ENCODE measurements at places on chromosomes 2 and 18.

DNA sequence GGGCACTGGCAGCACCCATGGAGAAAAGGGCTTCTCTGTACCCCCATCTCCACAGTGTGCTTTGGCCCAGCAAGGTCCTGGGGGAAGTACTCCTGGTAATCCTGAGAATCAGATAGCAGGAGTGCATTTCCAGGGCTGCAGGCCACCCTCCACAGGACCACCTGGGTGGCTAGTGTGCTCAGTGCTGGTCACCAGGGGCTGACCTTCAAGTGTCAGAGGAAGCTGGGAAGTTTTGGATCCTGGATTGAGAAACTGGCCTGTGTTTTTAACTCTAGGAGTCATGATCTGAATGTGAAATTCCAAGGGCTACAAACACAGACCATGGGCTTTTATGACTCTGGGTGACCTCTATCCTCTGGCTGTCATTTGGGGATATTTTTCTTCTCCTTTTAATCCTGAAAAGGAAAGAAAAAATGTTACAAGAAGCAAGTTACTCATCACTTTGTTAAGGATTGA lies 9.3 kb downstream of the RHOB start:
- DNase-seq: no peak

- no peak for DNase-seq
These were observed 182.2 kb downstream of the PPP1R1C start for GRCh38 chr2:182167882-182168281.

DNA sequence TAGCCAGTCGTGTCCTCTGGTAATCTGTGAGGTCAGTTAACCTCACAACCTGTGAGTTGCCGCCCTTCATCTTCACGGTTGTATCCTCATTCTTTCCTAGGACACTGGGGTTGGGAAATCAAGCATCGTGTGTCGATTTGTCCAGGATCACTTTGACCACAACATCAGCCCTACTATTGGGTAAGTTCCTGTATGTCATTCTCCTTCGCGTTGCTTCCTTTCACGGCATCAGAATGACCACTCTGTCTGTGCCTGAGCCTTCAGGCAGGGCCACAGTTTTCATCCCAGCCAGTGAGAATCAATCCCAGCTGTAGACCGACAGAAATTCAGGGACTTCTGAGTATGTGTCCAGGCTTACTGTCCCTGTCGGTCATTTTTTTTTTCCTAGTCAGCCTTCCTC lies 67.1 kb downstream of the RAB31 start:
- no peak for DNase-seq

GRCh38 chr18:58572181-58572580 lies 56.7 kb downstream of the ALPK2 start:
- DNase-seq: no peak

DNA sequence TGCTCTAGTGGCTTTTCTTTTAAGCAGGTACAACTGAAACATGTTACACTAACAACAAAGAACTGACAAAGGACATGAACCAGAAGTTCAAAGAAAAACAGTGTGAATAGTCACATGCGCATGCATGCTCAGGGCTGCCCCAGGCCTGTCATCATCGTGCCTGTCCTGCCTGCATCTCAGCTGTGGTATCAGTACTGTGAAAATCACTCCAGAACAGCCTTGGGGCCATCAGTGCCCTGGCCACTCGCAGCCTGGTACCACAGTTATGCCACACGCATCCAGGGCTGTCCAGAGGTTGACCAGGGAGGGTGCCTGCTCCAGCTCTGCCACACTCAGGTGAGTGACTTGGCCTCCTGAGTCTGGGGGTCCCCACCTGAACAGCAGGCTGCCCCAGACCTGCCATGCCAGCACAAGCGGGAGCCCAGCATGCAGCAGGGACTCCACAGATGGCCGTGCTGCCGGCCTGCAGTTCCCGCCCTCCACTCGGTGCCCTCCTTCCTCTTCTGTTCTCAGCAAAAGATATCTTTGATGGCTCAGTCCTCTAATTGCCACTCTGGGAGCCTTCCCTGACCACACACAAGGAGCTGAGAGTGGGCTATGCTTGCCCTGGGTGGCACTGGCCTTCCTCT lies 12.3 kb downstream of the LIMS2 start:
- no peak for DNase-seq

DNA sequence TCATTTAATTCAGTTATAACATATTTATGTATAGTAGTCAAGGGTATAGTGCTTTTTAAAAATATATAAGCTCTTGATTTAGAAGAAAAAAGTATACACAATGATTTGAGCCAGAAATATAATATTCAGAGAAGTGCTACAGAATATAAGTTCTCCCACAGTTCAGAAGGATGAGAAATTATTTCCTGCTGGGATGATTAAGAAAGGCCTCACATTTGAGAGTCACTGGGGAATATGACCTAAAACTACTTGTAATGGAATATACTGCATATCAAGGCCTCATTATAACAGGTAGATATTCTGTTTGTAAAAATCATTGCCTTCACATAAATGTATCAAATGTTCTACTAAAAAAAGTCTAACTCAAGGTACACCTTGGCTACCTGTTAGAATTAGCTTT lies 203.5 kb downstream of the MBD2 start:
- DNase-seq: no peak

- DNase-seq: no peak
These were observed 1.4 kb downstream of the VRK2 start for GRCh38 chr2:58047961-58048360.

DNA sequence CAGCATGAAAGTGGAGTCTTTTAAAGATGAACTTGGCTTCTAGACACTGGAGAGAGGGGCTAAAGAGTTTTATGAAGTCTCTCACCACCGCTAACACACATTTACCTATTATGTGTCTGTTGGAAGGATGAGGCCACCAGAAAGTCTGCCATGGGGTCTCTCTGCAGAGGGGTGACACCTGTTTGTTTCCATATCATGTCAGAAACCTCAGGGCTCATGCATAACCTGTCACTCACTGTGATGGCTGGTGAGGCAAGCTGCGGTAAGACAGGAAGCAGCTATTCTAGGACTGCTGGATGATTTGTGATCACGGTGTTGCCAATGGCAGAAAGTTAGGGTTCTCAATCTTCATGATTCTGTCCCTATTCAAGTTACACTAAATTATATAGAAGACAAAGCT lies 60.8 kb upstream of the DNMT3A start:
- no peak for DNase-seq

GRCh38 chr2:98293030-98293429 lies 53.2 kb upstream of the CNGA3 start:
- DNase-seq: no peak

DNA sequence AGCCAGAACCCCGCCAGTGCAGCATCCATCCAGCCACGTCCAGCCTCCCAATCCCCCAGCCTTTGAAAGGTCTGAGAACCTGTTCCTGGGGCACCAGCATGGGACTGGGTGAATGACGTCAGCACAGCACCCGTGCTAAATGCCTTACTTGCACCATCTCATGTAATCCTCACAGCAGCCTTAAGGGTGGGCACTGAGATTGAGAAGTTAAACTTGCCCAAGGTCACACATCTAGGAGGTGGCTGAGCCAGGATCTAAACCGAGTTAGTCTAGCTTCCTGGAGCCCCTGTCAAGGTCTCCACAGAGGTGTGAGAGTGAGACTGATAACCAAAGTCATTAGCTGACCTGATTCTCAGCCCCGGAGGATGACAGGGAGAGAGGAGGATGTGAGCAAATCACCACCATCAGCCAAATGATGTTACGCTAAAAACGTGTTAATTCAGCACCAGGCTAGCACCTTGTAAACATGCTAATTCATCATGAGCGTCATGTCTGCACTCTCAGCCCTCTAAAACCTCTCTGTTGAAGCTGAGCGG lies 4.6 kb downstream of the CD8A start:
- no peak for DNase-seq

GRCh38 chr2:203694191-203694590 lies 12.2 kb upstream of the CD28 start:
- DNase-seq: no peak

- DNase-seq: no peak
These were observed 75.4 kb downstream of the EPC2 start for GRCh38 chr2:148719941-148720436.

DNA sequence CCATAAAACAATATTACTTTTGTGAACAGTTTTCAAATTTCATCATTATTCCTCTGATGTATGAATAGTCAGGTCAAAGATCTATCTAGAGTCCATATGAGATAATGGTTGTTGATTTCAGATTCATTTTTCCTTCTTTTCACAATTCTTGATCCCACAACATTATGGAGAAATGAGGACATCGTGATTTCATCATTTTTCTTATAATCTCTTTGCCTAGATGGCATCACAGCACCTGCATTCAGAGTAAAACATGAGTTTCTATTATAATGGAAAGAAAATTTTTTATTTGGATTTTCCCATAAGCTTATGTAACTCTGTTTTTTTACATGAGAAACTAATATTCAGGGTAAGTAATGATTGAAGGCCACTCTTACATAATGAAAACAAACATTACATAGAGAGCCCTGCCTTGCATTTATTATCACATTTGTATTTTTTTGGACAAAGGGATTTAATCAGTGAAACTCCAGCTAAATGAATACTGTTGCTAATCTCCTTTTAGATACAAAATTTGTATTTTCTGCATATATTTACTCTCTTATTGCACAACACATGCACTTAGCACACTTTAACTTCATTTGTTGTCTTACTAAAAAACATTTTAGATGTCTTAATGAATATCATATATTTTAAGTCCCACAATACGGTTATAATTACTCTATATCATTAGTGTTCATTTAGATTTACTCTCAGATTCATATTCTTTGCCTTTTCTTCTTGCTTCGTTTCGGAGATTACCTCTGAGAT lies 188.4 kb upstream of the KYNU start:
- DNase-seq: no peak

- no peak for DNase-seq
These were observed 66.1 kb upstream of the ATP8B1 start for GRCh38 chr18:57869221-57869620.

- DNase-seq: no peak
These were observed 64.9 kb downstream of the SPRED2 start for GRCh38 chr2:65367524-65367923.

DNA sequence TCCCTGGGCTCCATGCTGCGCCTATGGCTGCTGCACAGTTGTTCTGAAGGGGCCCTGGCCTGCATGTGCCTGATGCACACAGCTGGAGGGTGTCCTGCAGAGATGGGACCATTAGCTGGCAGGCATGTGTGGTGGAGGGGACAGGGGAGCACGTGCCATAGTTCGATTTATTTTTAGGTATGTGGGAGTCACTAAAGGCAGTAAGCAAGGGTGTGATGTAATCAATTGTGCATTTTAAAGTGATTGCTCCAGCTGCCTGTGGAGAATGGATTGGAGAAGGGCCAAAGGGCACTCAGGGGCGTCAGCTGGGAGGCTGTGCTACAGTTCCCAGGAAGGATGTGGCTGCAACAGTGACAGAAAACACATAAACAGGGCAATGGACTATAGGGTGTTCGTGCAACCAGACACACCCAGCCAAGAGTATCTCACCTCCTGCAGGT lies 205.1 kb downstream of the ARL4C start:
- DNase-seq: no peak

DNA sequence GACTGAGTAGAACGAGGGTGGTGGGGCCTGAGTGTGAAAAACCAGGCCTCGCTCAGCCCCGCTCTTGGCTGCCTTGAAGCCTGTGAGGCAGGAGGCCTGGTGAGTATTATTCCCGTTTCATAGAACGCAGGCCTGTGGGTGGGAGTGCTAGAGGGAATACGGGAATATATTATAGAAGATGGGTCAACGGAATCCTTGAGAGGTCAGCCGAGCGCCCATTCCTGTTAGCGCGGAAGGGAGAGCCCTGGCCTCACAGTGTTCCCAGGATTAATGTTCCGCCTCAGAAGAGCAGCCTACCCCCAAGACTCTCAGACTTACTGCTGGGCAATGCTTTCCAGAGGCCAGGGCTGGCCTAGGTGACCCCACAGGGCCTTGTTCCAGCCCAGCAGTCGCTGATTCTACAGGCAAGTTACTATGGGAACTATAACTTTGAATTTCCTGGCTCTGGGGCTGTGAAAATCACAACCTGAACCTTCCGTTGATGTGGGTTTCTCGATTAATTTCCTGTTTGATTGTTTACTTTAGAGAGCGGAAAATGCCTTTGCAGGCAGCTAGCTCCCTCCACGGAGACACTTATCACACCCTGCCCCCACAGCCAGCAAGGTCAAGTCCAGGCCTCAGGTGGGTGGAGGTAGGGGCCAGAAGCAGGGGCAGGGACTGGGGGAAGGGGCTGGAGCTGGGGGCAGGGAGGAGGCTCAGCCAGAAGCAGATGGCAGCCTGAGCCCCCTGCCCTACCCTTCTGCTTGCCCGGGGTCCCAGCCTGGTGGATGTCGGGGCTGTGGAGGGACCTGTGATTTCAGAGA lies 108.3 kb downstream of the SMAD7 start:
- DNase-seq: no peak

DNA sequence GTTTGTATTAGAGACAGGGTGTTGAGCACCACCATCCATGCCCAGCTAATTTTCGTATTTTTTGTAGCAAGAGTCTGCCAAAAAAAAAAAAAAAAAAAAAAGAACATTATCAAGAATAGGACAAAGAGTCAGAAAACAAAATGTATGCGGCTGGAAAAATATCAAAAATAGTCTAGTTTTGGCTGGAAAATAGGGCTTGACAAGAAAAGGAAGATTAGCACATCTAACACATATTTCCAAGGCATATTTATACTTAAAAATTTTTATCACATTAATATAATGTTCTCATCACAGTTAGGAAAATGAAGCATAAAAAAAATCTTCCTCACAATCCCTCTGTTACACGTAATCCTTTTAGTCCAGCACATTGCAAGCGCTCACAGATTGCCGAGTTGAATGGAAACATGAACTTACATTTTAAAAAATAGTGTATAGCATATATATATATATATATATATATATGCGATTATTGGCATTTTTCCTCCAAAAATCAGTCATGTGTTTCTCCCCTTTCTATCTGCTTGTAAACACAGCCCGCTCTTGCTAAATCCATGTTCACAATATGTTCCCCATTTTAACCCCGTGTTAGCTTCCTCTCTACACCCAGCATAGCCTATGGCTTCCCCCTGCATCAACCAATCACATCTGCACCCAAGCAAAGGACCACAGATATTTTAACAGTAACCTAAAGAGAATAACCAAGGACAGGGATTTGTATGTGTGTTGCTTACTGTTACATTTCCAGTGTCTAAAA lies 183.0 kb downstream of the AFF3 start:
- no peak for DNase-seq

GRCh38 chr2:203806761-203807160 lies 60.8 kb upstream of the CTLA4 start:
- DNase-seq: no peak

GRCh38 chr2:218218268-218219185 lies 1.5 kb downstream of the ARPC2 start:
- DNase-seq: no peak

- DNase-seq: no peak
These were observed 99.1 kb downstream of the SMAD2 start for GRCh38 chr18:47831351-47831750.

All from esophagus squamous epithelium (tissue), 5 donors.